ENCODE measurements at places on chromosomes 2 and 18.

- no peak for DNase-seq
These were observed 933.9 kb downstream of the TRIB2 start for GRCh38 chr2:13650586-13651180.

DNA sequence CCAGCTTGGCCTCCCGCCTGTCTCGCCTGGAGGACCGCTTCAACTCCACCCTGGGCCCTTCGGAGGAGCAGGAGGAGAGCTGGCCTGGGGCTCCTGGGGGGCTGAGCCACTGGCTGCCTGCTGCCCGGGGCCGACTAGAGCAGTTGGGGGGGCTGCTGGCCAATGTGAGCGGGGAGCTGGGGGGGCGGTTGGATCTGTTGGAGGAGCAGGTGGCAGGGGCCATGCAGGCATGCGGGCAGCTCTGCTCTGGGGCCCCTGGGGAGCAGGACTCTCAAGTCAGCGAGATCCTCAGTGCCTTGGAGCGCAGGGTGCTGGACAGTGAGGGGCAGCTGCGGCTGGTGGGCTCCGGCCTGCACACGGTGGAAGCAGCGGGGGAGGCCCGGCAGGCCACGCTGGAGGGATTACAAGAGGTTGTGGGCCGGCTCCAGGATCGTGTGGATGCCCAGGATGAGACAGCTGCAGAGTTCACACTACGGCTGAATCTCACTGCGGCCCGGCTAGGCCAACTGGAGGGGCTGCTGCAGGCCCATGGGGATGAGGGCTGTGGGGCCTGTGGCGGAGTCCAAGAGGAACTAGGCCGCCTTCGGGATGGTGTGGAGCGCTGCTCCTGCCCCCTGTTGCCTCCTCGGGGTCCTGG, 3.7 kb upstream of the KHK start:
- DNase-seq, result no peak

DNA sequence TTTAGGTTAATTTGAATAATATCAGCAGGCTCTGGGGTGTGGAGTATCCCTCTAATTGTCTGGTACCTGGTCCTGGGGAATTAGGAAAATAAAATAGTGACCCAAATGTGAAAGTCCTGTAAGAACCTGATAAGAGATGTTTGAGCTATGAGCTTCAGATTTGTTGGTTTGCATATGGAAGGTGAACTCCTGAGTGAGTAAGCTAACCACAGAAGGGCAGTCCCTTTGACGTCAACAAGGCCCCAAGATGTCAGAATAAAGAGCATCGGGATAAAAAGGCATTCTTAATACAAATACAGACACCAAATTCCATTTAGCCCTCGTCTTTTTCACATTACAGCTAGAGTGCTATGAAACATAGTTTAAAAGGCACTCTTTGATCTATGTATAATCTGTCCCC, 1366.3 kb upstream of the TMEFF2 start:
- DNase-seq, result no peak

GRCh38 chr2:55092439-55092838, 42.2 kb upstream of the RTN4 start:
- DNase-seq, result no peak

GRCh38 chr2:14816069-14817060, 183.8 kb downstream of the LRATD1 start:
- no peak for DNase-seq

DNA sequence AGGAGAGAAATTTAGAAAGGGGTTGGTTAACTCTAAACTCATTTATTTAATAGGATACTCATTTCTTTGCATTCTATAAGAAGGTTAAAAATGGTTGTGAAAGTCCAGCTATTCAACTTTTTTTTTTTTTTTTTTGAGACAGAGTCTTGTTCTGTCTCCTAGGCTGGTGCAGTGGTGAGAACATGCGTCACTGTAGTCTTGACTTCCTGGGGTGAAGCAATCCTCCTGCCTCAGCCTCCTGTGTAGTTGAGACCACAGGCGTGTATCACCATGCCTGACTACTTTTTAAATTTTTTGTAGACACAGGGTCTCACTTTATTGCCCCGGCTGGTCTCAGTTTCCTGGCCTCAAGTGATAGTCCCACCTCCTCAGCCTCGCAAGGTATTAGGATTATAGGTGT, 11.9 kb downstream of the ELP2 start:
- no peak for DNase-seq

GRCh38 chr18:61608316-61608715, 275.1 kb downstream of the CDH20 start:
- no peak for DNase-seq

DNA sequence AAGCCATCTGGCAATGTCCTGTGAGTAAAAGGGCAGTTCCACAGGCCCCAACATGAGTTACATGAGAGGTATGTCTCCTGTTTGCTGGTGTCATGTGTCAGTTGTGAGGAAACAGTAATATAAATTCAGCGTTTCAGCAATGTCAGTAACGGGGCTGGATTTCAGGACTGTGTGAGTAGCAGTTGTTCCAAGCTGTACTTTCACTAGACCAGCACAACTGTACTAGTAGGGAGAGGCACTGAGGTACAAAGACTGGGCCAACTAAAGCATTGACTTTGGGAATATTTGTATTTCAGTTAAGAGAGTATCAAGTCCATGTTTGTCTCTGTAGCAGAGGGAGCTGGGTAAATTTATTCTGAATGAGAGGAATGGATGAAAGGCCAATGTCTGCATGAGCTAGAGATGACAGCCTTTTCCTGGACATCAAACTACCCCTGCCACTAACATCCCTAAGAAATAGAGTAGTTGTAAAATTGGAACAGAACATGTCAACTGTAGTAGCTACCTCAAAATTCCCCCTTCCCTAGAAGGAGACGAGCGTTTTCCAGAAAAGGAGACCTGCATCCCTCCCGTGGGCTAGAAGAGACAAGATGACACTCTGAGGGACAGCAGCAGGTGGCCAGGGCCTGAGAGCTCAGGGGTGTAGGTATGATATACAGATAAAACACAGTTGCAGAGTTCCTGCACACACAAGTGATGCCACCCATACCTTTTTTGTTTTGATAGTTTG, 24.4 kb downstream of the EIF4E2 start:
- no peak for DNase-seq

GRCh38 chr2:68251855-68252399, 405 bp downstream of the PPP3R1 start:
- peak; percentile 12 for DNase-seq

GRCh38 chr2:41068740-41069139, 616.9 kb upstream of the SLC8A1 start:
- no peak for DNase-seq

- no peak for DNase-seq
These were observed 6.1 kb downstream of the NCKAP1 start for GRCh38 chr2:183031911-183032794.

DNA sequence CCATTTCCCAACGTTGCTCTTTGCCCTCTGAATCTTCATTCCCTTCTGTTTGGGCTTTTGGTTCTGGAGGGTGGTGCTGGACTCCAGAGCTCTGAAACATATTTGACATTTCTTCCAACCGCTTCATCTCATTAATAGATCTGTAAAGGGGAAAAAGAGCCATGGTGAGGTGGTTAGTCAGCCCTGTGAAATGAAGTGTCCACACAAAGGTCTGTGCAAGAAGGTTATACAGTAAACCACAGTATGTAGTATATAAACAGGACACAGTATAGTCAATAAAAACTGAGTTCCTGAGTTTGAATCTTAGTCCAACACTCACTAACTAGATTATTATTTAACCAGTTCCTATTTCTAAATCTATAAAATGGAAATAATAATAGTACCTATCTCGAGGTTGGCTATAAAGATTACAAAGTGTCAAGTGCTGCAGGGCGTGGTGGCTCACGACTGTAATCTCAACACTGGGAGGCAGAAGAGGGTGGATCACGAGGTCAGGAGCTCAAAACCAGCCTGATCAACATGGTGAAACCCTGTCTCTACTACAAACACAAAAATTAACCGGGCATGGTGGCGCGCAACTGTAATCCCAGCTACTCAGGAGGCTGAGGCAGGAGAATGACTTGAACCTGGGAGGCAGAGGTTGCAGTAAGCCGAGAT, 13.1 kb downstream of the STARD7 start:
- DNase-seq, result no peak

GRCh38 chr2:67515056-67515455, 117.9 kb downstream of the ETAA1 start:
- no peak for DNase-seq

DNA sequence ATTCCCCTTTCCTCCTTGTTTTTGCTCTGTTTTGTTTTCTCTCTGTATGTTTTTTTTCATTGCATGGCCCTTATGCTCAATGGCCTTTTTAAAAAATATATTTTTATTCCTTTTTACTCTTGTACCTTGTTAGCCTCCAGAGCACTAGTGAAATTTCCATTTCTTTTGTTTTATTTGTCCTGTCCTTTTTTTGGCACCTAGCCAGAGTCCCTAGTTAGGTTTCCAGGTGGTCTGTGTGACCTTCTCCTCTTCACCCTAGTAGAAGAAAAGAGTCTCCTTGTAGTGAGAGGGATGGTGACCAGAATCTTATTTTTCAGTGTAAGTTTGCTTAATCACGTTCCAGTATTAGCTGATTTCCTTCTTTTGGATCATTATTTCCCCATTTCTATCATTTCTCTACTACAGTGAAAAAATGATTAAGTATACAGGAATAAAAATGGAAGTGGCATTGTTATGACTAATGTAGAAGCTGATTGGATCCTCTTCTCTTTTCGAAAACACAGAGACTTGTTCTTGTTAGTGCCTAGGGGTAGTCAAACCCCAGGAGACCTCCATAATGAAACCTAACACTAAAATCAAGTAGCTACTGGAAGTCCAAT, 65.9 kb downstream of the NBEAL1 start:
- DNase-seq, result no peak

DNA sequence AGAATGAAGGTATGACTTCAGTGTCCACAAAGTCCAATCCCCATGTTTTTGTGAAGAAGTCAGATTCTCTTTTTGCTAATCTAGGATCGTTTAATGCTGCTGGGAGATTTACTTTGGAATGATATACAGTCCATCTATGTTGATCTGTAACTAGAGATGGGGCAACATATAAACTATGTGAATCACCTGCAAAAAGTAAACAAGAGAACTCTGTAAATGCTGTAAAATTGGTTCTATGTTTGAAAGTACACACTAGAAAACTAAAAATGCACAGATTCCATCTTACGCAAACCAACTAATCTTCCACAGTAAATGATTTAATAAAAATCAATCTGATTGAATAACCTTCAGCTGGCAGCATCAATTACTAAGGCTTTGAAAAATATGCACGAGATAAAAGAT, 37.5 kb downstream of the VPS54 start:
- DNase-seq, result no peak

DNA sequence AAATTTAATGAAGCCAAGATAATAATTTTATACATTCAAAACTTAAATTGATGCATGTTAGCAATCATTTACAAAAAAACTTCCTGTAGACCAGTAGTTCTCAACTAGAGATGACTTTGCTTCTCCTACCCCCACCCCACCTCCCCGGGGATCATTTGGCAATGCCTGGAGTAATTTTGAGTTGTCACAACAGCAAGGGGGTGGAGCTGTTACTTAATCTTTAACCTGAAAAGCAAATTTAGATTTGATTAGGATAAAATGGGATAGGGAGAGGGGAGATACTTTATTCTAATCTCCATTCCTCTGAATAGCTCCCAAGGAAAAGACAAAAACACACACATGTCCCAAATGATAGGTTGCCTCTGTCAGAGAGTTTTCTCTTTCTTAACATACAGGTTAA, 4.2 kb downstream of the SLC40A1 start:
- DNase-seq, result no peak

- DNase-seq, result no peak
These were observed 62.5 kb downstream of the RPIA start for GRCh38 chr2:88753833-88754584.

GRCh38 chr2:78895022-78895421, 130.5 kb upstream of the REG3G start:
- DNase-seq, result no peak

DNA sequence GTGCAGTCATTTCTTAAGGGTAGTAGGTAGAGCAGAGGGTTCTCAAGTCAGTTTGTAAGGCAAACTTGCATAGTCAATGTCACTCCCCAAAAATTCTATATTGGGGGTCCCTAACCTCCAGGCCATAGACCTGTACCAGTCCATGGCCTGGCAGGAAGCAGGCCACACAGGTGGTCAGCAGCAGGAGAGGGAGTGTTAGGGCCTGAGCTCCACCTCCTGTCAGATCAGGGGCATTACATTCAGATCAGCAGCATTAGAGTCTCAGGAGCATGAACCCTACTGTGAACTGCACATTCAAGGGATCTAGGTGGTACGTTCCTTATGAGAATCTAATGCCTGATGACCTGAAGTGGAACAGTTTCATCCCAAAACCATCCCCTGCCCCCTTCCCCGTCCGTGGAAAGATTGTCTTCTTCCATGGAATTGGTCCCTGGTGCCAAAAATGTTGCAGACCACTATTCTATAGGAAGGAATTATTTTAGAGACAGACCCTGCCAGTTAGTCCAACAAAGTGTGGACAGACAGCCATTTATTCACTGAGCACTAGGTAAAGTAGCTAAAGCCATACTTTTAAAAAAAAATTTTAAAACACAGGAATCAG, 6.7 kb downstream of the COA5 start:
- no peak for DNase-seq

DNA sequence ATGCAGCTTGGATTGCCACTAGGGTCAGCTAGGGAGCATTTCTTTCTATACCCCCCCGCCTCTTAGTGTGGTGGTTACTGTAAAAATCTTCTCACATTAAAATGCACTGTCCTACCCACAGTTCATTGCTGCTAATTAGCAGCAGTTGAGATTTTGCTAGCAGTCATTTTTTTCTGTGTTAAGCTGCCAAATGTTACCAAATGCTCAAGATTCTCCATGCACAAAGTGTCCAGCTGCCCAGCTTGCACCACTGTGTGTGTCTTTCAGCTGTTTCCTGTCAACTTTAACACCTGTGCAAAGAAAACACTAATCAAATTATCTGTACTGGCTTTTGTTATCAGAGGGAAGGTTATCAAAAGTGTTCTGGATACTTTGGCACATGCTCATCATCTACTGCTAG, 679.3 kb downstream of the NR4A2 start:
- DNase-seq, result no peak

GRCh38 chr2:115314119-115314518, 871.7 kb downstream of the DPP10 start:
- DNase-seq, result no peak

- DNase-seq, result no peak
These were observed 2.8 kb downstream of the GATA6 start for GRCh38 chr18:22172120-22172582.

- DNase-seq, result no peak
These were observed 61.6 kb downstream of the MFSD6 start for GRCh38 chr2:190469771-190470170.

GRCh38 chr2:200575957-200576356, 9.9 kb upstream of the AOX1 start:
- no peak for DNase-seq

Data from stimulated activated CD4-positive, alpha-beta T cell treated with anti-CD3 and anti-CD28 coated beads, TNF-alpha, amount 100 ng/mL, for 48 hours (primary cell).